OCI-LY7 (cell line): ENCODE measurements at places on chromosomes 3 and 15.
A peak's percentile ranks its signal among the peaks of the same experiment; 100 is the strongest.

DNA sequence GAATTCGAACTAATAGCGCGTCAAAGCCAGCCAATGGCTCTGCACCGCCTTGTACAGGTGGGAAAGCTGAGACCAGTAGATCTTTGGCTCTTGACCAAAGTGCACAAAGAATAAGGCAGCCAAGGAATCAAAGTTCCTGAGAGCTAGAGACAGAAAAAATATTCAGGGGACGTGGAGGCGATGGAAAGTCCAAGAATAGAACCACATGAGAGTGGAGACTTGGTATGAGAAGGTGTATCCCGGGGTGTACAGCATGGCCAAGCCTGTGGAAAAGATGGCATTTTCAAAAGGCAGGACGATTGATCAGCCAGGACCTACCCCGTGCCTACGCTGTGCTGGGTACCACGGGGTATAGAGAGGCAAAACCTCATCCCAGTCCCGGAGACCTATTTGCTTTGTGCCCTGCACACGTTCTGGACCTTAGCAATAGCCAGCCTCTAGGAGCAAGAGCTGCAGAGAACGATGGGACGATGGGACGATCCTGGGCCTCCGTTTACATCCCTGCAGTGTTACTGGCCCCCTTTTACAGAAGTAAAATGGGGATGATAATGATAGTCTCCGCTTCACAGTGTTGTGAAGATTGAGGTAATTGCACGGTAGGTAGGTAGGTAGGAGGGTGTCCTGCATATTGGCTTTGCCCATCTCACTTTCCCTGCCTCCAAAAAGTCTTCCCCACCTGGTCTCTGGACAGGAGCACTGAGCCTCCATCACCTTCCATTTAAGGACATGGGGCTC lies 583 bp upstream of the RBSN start:
- DNase-seq: peak; percentile 20

- no peak for DNase-seq
These were observed 53.9 kb downstream of the MRPS25 start for GRCh38 chr3:15011174-15011573.

DNA sequence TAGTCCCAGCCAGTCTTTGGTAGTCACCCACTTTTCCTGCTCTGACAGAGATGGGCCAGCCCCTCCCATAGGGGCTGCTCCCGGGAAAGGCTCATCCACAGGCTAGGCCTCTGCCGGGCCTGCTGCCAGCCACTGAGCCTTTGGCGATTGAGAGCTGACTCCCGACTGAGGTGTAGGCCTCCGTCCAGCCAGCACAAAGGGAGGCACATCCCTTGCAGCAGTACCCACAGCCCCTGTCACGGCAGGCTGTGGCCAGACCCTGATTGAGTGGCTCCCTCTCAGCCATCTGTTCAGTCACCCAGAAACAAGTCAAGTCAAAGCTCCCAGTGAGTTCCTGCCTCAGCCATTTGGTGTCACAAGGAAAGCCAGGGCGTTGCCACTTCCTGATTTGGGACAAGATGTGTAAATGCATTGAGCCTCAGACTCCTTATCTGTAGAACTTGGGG lies 6.2 kb upstream of the PAK6 start:
- DNase-seq: no peak

DNA sequence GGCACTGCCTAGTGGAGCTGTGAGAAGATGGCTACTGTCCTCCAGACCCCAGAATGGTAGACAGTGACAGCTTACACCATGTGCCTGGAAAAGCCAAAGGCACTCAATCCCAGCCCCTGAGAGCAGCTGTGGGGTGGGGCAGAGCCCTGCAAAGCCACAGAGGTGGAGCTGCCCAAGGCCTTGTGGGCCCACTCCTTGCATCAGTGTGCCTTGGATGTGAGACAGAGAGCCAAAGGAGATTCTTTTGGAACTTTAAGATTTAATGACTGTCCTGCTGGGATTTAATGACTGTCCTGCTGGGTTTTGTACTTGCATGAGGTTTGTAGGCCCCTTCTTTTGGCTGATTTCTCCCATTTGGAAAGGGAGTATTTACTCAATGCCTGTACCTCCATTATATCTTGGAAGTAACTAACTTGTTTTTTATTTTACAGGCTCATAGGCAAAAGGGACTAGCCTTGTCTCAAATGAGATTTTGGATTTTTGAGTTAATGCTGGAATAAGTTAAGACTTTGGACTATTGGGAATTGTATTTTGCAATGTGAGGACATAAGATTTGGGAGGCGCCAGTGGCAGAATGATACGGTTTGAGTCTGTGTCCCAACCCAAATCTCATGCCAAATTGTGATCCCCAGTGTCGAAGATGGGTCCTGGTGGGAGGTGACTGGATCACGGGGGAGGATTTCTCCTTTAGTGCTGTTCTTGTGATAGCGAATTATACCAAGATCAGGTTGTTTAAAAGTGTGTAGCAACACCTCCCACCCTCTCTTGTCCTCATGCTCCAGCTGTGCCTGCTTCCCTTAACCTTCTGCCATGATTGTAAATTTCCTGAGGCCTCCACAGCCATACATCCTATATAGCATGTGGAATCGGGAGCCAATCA lies 80.4 kb downstream of the MYO5A start:
- no peak for DNase-seq

- peak; percentile 51 for DNase-seq
These were observed 466.6 kb downstream of the RAP2B start for GRCh38 chr3:153628591-153628990.

DNA sequence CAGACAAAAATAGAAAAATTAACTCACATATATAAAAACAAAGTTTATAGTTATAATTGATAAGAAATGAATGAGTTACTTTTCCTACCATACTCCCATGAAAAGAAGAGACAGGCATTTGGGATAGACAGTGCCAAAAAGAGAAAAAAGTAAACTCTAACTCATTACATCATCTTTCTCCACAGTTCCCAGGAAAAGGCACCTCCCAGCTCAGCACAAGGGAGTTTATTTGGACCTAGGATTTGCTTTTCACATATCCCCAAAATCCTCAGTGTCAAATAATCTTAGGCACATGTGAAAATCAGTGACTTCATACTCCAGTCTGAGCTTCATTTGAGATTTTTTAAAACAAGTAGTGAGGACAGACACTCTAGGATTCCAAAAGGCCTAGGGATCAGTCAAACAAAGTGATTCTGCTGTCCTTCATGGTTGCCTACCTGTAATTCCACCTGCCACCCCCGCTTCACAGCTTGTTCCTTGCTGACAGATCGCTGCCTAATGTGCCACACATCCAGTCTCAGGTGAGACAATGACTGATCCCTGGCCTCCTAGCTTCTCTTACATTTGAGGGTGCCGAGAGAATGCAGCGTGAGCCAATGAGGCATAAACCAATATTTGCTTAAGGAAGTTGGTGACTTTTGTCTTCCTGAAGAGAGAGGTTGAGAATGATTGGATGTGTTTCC lies 573.7 kb downstream of the TBL1XR1 start:
- no peak for DNase-seq

GRCh38 chr3:45987368-45988291 lies 8.0 kb downstream of the FYCO1 start:
- DNase-seq: no peak

DNA sequence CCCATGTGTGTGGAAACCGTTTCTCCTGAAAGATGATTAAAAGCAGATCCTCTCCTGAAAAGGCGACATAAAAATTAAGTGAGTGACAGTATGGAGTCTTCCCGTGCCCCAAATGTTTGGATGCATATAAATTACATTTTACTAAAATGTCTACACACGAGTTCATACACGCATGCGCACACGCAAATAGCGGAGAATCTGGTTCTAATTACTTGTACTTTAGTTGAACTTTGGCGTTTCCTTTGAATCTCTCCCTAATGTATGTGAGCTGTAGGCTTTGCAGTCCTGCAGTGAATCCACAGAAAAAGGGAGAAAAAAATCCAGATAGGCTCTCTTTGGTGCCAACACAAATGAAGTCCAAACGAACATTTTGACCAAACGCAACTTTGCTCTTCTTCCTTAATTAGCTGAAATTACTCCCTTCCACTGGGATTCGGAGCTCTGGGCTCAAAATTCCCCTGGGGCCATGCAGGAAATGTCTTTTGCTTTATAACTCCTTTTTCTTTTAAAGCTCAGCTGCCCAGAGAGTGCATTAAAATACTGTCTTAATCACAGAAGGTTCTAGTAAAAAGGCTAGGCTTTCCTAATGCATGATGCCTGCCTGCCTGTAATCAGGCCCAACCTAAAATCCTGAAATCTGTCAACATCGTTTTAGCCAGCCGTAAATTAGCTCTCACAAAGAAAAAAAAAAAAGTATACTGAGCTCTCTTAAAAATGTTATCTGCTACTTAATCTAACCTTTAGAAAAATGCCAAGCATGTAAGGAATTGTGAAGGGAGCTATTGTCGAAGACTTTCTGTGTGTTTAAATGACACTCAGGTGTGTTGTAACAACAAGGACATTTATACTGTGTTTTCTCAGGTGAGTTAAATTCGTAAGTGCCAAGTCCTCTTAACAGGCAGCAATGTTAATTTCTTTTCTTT lies 26.2 kb downstream of the RARB start:
- DNase-seq: no peak

DNA sequence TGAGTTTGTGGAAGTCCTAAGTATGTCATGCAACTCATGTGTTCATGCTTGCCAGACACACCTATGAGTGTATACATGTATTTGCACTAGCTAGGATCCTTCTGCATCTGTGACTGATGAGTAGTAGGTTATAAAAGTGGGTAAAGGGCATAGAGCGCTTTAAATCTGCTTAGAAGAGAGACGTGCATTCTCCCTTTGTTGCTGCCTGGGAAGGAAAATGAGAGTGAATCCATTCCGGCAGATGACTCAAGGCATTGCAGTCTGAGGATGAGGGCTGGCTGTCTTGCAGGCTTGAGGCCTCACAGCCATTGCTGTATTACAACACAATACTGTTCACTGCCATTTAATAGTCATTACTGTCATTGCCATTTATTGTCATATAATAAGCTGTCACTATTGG lies 120.8 kb upstream of the UMPS start:
- DNase-seq: no peak

DNA sequence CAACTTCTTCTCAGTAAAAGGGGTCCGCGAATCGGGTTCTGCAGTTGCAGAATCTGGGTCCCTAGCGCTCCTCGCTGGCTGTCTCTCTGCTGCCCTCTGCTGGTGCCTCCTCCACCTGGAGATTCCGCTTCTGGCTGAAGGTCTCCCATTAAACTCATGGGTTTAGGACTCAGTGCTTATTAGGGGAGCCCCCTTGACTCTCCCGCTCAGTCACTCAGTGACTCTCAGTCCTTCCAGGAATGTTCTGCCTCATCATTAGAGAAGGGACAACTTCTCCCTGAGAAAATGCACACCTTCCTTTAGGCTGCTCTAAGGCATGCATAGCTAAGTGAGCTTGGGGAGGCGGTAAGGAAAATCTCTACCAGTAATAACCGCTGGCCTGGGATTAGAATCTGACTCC lies 7.1 kb downstream of the CPN2 start:
- DNase-seq: peak; percentile 58

GRCh38 chr15:45734260-45734711 lies 99.5 kb downstream of the SQOR start:
- DNase-seq: peak; percentile 85

DNA sequence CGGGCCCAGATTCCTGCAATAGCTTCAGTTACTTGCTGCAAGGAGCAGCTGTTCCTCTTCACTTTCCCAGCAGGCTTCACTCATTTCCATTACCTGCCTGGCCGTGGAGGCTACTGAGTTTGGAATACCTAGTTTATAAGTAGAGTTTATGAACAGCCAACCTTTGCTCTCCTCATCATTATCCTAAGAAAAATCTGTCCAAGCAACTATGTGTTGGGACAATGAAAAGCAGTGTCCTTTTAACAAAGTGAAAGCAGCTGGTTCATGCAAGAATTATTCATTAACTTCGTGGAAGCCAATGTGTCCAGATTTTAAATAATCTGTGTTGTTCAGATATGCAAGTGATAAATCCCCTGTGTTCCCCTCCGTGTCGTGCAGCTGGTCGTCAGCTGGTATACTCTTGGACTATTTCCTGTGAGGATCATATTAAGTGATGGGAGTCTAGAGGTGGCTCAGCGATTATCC lies 39.3 kb upstream of the SSR3 start:
- no peak for DNase-seq

DNA sequence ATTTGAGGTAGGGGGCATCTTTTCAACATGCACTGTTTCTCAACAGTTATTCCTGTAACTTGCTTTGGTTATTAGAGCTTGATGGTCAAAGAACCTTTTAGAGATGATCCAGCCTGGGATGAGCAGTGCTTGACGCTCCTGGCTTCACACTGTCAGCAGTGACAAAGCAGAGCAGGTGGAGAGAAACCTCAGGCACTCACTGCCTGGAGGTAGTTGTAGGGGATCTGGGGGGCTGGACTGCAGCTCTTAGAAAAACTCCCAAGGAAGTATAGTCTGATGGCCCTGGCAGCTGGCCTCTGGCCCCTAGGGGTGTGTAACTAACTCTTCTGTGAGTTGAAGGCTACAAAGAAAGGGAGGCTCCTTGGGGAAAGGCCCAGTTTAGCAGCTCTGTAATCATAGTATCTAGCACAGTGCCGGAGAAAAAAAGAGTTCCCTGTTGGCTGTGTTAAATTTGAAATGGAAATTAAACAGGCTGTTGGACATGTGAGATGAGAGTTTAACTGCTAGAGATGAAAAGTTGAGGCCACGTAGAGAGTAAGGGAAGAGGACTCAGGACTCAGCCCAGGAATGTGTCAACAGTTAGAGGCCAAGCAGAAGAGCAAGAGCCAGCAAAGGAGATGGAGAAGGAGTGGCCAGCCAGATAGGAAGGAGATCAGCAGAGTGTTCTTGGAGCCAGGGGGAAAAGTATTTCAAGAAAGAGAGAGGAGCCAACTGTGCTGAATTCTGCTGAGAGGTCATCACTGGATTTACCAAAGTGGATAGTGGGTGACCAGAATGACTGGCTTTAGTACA lies 14.2 kb downstream of the OXNAD1 start:
- no peak for DNase-seq

DNA sequence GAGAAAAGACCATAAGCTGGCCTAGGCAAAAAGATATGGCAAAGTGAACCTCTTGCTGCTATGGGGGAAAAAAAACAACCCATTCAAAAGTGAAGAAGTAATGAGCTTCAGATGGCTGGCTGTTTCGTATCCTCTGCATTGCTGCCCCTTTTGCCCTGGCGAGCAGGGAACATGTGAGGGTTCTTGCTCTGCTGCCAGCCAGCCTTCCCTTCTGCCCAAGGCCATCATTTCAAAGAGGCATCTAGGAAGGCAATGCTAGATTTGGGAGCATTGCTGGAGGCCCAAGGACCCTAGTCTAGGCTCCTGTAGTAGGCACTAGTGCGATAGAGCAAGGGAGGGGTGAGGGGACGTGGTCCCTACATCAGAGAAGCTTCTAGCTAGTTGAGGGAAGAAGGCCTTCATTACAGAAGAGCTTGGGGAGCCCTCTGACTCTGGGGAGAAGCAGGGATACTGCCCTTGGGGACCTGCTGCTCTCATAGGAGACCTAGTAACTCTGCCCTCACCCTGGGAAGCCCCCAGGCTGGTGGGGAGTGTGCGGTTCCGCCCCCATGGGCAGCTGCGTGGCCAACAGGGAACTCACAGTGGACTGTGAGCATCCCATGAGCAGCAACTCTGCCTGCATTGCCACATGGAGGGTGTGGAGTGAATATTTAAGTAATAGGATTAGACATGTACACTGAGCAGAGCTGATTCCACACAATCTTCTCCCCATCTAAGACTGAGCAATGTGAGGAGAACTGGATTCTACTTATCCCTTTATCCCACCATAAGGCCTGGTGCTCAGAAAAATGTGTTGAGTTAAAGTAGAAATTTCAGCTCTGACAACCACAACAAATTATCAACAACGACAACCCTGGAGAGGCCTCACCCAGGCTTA lies 21.3 kb downstream of the ITGA11 start:
- DNase-seq: no peak

GRCh38 chr3:12351145-12351544 lies 62.3 kb downstream of the PPARG start:
- DNase-seq: no peak
